ENCODE measurements at places on chromosomes 5 and 9. TPM values are rescaled to one million over a fixed set of nuclear protein-coding genes. Genes with fewer than 3 reads are reported as not detected.
A peak's percentile ranks its signal among the peaks of the same experiment; 100 is the strongest.

- no peaks in the 10 kb centered on the region for H3K27me3 ChIP-seq
- H3K4me1 ChIP-seq = no peaks in the 10 kb centered on the region
- DNase-seq = no peak
- no peak overlapping the region for H3K27ac ChIP-seq
- H3K4me3 ChIP-seq = no peak overlapping the region
- no peaks in the 10 kb centered on the region for H3K36me3 ChIP-seq
Observed at GRCh38 chr5:111635916-111636570, 121.0 kb downstream of the NREP start.

GRCh38 chr5:150605546-150605945, 34.9 kb upstream of the SYNPO start:
- no peaks in the 10 kb centered on the region for H3K36me3 ChIP-seq
- H3K4me3 ChIP-seq = no peak overlapping the region
- no peaks in the 10 kb centered on the region for H3K4me1 ChIP-seq

- no peak for DNase-seq
- H3K4me1 ChIP-seq = peaks cover 17% of the 10 kb centered on the region
- peaks cover 38% of the 10 kb centered on the region for H3K36me3 ChIP-seq
- peak overlapping the region; percentile 50 for H3K27ac ChIP-seq
- H3K27me3 ChIP-seq = no peaks in the 10 kb centered on the region
- H3K4me3 ChIP-seq = peak overlapping the region; percentile 97
Observed at GRCh38 chr9:136943291-136944211, 987 bp downstream of the FBXW5 start.

- H3K36me3 ChIP-seq = peaks cover under 1% of the 10 kb centered on the region
- no peak overlapping the region for H3K27ac ChIP-seq
- no peak for DNase-seq
- no peak overlapping the region for H3K4me3 ChIP-seq
- peaks cover 5% of the 10 kb centered on the region for H3K4me1 ChIP-seq
- no peaks in the 10 kb centered on the region for H3K27me3 ChIP-seq
Observed at GRCh38 chr9:34190996-34191892, 12.4 kb downstream of the UBAP1 start.

Gene DNAJC21
- polyA plus RNA-seq = 42.8 TPM

DNA sequence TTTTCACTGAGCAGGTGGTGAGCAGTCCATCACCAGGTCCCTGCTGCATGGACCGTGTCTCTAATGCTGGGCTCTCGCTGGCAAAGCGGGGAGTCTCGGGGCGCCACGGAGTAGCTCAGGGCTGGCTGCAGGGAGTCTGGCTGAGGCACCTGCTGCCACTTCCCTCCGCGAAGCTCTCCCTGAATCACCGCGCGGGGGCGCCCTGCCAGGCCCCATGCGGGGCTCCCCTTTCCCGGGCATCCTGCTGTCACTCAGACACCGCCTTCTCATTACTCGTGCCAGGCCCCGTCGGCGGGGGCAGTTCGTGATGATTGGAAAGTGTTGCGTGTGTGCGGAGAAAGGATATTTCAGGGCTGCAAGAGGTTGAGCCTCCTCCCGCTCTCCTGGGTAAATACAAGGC, 335.8 kb downstream of the IRX2 start:
- no peaks in the 10 kb centered on the region for H3K4me1 ChIP-seq
- no peaks in the 10 kb centered on the region for H3K36me3 ChIP-seq
- no peak for DNase-seq
- no peak overlapping the region for H3K4me3 ChIP-seq

- H3K4me1 ChIP-seq = no peaks in the 10 kb centered on the region
- no peaks in the 10 kb centered on the region for H3K27me3 ChIP-seq
- no peak overlapping the region for H3K4me3 ChIP-seq
- DNase-seq = no peak
- no peak overlapping the region for H3K27ac ChIP-seq
Observed at GRCh38 chr5:166073901-166074581, 2217.4 kb upstream of the WWC1 start.

DNA sequence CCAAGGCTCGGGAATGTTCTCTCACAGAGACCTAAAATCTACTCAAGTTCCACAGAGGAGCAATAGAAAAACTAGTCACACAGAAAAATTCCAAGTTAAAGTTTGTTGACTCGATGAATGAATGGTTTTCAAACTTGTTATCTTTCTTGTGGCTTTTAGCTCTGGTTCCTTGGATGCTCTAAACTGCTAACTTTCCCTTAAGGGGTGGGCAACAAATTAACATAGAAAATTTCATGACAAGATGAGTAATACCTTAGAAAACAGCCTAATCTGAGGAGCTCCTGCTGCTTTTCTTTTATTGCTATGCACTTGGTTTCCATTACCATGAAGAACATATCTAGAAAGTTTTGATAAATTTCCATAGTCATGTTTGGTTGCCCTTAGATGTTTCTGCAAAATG, 100.2 kb upstream of the CCDC112 start:
- no peak overlapping the region for H3K27ac ChIP-seq
- no peaks in the 10 kb centered on the region for H3K27me3 ChIP-seq
- no peaks in the 10 kb centered on the region for H3K4me1 ChIP-seq
- H3K4me3 ChIP-seq = no peak overlapping the region

GRCh38 chr5:30620481-30621085, 572.9 kb upstream of the CDH6 start:
- no peak overlapping the region for H3K4me3 ChIP-seq
- H3K27me3 ChIP-seq = no peaks in the 10 kb centered on the region
- no peaks in the 10 kb centered on the region for H3K4me1 ChIP-seq

Gene PAEP
- 1.8 TPM for polyA plus RNA-seq

GRCh38 chr9:95775191-95775590, 100.3 kb upstream of the ERCC6L2 start:
- H3K27ac ChIP-seq = no peak overlapping the region
- H3K4me1 ChIP-seq = no peaks in the 10 kb centered on the region
- H3K36me3 ChIP-seq = no peaks in the 10 kb centered on the region
- peaks cover 46% of the 10 kb centered on the region for H3K27me3 ChIP-seq

DNA sequence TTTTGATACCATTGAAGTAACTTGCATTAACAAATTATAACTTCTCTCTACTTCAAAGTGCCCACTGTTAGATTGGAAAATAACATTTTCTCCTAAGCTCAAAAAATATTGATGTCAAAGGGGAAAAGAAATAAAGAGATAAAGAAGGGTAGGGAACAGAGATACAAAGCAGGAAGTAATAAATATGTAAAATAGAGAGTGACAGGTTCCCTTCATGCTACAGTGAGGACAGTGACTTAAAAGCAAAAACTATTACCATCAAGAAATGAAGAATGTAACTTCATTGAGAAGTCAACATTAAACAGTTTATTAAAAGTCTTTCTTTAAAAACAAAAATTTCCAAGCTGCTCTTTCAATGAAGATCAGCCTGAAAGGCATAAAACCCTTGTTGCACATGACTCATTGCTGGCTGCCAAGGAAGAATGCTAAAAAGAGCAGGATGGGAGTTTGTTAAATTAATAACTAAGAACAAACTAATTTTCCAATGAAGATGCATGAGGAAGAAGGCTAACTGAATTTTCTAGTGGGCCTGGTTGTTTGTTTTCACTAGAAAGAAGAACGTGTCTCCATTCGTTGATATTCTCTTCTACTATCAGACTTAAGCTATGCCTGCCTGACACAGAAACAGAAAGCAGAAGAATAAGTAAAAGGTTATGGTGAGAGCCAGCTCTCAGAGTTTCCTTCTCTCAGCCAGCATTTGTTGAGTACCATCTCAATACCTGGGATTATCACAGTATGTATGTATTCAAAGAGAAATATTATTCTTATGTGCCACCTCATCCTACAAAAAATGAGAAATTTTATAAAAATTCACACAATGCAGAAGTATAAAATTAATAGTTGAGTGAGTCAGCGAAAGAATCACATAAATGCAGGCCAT, 197.8 kb upstream of the NREP start:
- no peaks in the 10 kb centered on the region for H3K36me3 ChIP-seq
- H3K4me3 ChIP-seq = no peak overlapping the region
- no peaks in the 10 kb centered on the region for H3K27me3 ChIP-seq
- H3K27ac ChIP-seq = no peak overlapping the region

Gene SPAAR
- 1.2 TPM for polyA plus RNA-seq

Gene AMBP
- 0.82 TPM for polyA plus RNA-seq

Gene MARCOL
- polyA plus RNA-seq = not detected

DNA sequence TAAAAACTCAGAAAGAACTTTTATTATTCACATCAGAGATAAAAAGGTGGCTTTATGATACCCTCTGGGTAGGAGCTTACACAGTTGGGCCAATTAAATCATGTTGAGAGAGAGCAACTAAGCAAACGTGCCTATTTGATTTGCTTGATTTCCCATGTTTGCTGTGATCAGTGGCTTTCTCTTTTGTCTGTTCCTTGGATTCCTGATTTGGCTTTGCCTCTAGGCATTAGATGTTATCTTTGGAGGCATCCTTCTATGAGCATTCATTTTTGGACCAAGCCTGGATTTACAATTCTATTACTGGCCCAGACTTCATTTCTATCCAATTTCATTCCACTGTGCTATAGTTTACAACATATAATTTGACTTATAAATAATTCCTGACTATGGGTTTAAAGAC, 35.9 kb downstream of the VCAN start:
- no peak for DNase-seq
- no peaks in the 10 kb centered on the region for H3K36me3 ChIP-seq
- H3K27ac ChIP-seq = no peak overlapping the region
- no peaks in the 10 kb centered on the region for H3K27me3 ChIP-seq

Gene NTMT1
- polyA plus RNA-seq = 33.2 TPM

Gene HAVCR2
- 21.5 TPM for polyA plus RNA-seq

Gene EDIL3
- 2.9 TPM for polyA plus RNA-seq

Gene SLC46A2
- 0.98 TPM for polyA plus RNA-seq

- H3K27ac ChIP-seq = no peak overlapping the region
- H3K4me1 ChIP-seq = no peaks in the 10 kb centered on the region
- H3K27me3 ChIP-seq = no peaks in the 10 kb centered on the region
- no peak overlapping the region for H3K4me3 ChIP-seq
Observed at GRCh38 chr9:109619310-109619709, 121.2 kb upstream of the PTPN3 start.

Gene SLC25A2
- polyA plus RNA-seq = 0.16 TPM

Gene SH3GL2
- 1.8 TPM for polyA plus RNA-seq

DNA sequence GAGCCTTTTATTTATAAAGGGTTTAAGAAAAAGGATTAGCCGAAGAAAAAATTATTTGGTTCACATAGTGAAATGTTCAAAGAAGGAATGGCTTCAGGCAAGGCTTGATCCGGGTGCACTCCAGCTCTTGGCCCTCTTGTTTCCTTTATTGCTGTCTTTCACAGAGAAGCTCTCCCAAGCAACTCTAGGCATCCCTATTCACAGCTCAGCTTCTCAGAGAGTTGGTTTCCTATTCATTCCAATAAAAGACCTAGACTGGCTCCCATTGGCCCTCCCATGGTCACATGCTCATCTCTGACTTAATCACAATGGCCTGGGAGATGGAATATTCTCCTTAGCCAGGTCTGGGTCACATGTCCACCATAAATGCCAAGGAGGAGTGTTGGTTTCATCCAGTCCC, 9.4 kb upstream of the FGFR4 start:
- H3K27ac ChIP-seq = no peak overlapping the region
- H3K27me3 ChIP-seq = no peaks in the 10 kb centered on the region

DNA sequence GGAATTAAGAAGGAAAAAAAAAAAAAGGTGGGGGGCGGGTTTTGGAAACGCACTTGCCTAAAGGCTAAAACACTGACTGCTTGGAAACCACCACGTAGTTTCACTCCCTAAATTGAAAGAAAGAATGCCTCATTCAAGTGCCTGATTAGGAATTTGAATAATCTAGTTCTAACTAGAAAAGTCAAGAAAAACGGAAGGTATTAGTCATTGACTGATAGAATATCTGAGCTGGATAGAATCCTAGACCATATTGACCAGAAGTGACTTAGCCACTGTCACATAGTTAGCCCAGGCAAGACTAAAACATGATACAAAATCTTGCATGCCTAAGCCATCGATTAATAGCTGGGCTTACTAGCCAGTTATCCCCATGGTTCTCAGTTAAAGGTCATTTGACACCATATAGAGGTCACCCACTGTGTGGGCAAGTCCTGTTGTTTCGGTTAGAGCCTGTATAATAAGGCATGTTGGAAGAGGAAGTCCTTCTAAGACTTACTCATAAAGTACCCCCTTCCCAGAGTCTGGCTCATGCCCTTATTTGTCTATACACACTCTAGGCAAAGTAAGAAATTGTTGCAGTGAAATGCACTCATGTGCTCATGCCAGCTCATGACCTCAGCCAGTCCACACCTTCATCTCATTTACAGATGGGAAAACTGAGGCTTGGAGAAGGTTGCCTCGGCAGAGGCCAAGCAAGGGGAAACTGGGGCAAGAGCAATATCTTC, 40.2 kb downstream of the SH3RF2 start:
- no peaks in the 10 kb centered on the region for H3K27me3 ChIP-seq
- no peak overlapping the region for H3K27ac ChIP-seq
- DNase-seq = no peak
- no peaks in the 10 kb centered on the region for H3K4me1 ChIP-seq
- H3K4me3 ChIP-seq = no peak overlapping the region
- no peaks in the 10 kb centered on the region for H3K36me3 ChIP-seq

DNA sequence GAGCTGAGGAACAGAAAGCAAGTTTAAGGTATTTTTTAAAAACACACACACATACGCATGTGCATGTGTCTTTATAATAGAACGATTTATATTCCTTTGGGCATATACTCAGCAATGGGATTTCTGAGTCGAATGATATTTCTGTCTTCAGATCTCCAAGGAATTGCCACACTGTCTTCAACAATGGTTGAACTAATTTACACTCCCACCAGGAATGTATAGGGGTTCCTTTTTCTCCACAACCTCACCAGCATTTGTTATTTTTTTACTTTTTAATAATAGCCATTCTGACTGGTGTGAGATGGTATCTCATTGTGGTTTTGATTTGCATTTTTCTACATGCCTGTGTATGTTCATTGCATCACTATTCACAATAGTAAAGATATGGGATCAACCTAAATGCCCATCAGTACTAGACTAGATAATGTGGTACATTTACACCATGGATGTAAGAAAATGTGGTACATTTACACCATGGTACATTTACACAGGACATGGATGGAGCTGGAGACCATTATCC, 60.3 kb upstream of the MAP3K1 start:
- H3K4me3 ChIP-seq = no peak overlapping the region
- H3K27ac ChIP-seq = no peak overlapping the region
- no peaks in the 10 kb centered on the region for H3K27me3 ChIP-seq

GRCh38 chr9:18905883-18906629, 127.0 kb downstream of the SAXO1 start:
- H3K4me3 ChIP-seq = no peak overlapping the region
- no peak overlapping the region for H3K27ac ChIP-seq
- H3K27me3 ChIP-seq = no peaks in the 10 kb centered on the region
- DNase-seq = no peak

All from thymus (tissue), 14 donors.